ENCODE measurements at places on chromosomes 1 and 21.
A peak's percentile ranks its signal among the peaks of the same experiment; 100 is the strongest.

DNA sequence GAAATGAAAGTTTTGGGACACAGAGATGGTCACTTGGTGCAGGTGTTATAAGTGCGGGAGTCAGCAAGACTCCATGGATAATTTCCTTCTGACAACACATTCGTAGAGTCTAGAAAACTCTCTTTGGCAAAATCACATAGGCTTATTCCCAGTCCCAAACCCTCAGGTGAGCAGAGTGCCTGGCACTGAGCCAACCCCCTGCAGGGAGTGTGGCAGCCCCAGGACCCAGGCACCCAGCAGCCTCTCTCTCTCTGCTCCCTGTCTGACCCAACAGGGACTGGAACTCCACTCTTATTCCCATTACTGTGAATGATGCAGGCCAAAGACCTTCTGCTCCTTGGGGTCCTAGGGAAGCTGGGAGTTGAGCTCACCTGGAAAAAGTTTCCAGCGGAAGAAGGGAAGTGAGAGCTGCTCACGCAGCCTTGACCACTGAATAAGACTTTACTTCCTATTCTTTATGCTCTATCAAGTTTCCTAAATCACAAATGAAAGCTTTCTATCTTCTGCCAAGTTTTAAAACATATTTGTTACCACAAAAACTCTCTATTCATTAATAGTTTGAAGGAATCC lies 132.6 kb upstream of the ETV3 start:
- DNase-seq, result no peak

- no peak for DNase-seq
Measured at GRCh38 chr1:220708936-220709801, 19.0 kb downstream of the C1orf115 start.

- DNase-seq, result no peak
Measured at GRCh38 chr1:13681921-13682320, 18.1 kb upstream of the PRDM2 start.

DNA sequence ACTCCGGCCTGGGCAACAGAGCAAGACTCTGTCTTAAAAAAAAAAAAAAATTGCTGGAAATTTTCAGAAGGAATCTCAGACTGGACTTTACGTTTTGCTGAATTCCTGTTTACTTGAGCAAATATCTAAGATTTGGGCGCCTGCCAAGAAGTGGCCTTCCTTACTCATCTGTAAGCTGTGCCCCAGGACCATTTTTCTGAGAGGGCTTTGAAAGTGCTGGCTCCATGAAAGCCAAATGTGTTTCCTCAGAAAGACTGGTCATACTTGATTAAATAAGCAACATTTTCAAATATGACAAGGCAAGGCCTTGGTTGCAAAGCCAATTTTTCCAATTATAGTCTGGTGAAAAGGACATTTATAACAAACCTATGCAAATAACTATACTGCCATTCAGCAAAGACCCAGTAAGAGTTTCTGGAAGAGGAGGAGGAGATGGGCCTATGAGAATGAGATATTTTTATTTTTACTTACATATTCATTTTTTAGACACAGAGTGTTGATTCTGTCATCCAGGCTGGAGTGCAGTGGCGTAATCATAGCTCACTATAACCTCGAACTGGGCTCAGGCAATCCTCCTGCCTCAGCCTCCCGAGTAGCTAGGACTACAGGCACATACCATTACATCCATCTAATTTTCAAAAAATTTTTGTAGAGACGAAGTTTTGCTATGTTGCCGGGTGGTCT lies 56.3 kb upstream of the HTR1D start:
- no peak for DNase-seq

DNA sequence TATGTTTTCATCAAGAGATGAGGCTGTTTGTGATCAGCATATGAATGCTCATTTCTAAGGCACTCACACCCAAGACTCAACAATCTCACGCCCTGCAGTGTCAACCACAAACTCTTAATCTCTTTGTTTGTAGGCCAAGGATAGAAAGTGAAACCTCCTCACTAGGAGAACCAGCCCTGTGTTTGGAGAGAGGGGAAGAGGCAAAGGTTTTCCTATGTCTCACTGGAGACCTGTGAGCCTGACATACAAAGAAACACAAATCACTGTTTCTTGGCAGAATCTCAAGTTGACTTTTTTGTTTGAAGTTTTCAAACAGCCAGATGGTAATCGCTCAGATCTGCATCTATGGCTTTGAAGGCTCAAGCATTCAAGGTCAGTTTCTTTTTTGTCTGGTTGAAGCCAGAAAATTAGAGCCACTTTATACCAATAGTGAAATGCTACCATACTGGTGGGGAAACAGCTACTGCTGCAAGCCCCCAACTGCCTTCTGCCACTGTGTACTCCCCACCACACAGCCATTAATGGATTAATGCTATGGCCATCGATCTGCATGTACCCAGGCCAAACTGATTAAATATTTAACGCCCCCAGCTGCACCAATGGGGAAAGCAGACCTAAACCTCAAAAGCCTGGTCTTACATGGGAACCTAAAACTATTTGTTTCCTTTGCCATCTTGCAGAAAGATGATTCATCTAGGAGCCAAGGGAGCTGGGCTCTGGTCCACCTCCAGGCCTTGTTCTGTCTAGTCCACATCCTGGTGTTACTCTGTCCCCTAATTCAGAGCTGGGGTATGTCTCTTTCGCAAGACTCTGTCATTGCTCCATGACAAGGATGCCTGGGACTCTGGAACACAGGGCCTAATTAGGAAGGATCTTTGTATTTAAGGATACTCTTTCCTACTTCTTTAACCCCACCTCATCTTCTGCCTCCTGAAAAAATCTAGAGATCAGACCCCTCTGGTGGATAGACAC lies 16.3 kb downstream of the PDZK1 start:
- peak; percentile 33 for DNase-seq

- peak; percentile 53 for DNase-seq
Measured at GRCh38 chr1:21217812-21218596, 41.3 kb upstream of the EIF4G3 start.

- no peak for DNase-seq
Measured at GRCh38 chr1:4636644-4637380, 17.6 kb upstream of the AJAP1 start.

DNA sequence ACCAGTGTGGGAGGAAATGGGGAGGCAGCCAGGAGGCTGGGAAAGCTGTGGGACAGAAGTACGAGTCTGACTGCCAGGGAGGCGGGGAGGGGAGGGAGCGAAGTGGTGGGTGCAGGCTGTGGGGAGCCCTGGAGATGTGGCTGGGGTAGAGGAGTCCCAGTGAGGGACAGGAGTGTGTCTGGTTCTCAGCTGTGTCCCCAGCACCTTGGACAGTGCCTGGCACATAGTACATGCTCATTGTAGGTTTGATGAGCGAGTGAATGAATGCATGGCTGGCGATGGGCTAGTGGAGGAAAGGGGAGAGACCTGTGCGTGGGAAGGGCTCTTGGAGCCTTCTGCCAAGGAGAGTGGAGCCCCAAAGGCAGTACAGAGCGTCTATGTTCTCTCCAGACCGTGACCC lies 104.1 kb downstream of the SIK1 start:
- no peak for DNase-seq

DNA sequence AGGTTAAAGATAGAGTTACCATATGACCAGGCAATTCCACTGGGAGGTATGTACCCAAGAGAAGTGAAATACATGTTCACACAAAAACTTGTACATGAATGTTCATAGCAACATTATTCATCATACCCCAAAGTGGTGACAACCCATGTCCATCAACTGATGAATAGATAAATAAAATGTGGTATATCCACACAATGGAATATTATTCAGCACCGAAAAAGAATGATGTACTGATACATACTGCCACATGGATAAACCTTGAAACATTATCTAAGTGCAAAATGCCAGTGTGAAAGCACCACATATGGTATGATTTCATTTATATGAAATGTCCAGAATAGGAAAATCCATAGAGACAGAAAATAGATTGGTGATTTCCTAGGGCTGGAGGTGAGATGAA lies 53.4 kb upstream of the PAXBP1 start:
- DNase-seq, result no peak

DNA sequence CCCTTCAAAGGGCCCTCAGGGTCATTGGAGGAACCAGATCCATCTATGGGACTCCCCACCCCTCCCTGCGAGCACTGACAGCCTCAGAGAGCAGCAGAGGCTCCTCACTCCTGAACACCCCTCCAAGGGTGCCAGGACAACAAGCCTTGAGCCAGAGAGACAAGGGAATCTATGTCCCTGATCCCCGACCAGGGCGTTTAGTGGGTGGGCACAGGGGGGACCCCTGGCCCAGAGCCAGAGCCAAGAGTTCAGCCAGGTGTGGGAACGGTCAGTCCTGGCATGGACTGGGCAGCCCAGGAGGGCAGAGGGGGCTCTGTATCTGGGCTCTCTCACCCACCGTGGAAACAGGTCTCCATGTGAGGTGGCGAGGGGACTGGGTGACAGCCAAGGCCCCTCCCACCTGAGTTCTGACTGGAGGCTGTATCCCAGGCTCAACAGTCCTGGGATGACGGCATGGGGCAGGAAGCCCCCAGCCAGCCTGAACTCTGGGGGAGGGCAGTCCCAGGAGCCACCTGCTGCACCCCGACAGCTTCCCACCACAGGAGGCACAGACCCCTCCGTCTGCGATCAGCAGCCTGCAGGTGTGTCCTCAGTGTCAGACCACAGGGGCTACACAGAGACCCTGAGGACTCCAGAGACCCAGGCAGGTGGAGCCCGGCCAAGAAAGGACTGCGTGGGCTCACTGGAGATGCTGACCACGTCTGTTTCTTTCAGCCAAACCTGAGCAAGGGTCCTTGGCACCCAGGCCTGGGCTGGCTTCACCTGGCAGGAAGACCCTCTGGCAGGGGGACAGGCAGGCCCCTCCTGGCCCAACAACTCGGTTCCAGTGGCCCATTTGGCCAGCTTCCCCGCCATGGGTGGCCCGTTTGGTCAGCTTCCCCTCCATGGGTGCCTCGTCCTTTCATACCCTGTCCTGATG lies 11.2 kb upstream of the SRARP start:
- no peak for DNase-seq

DNA sequence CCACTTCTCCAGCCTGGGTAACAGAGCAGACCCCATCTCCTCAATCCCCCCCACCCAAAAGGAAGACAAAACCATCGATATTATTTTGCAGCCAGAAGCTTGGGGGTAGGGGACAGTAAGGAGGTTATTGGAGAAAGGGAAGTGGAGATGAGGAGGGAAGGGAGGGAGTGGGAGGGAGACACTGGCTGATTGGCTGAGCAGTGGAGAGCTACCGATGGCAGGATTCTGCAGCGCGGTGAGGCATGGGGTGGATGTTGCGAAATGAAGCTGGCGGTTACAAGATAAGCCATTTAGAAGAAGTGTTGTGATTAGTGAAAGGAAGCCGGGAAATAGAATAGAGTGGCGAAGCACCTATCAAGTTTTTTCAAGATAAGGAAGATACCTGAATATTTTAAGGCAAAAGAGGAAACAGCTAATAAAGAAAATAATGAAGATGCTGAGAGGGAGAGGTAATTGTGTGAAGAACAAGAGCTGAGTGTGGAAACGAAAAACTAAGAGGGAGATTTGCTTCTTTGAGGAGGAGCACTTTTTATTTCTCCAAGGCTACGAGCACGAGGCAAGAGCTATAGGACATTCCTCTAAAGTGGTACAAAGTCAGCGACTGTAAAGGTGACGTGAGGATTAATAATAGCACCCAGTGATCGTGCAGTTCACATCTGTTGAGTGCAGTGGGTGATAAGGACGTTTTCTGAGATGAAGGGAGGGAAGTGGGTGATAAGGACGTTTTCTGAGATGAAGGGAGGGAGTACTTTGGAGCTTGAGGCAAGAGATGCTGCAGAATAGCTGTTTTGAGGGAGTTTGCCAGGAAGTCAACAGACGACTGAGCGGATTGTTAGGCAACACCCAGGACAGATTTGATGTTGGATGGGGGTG lies 103.2 kb upstream of the KIF26B start:
- no peak for DNase-seq

- no peak for DNase-seq
Measured at GRCh38 chr1:222824641-222825040, 9.8 kb downstream of the DISP1 start.

- DNase-seq, result no peak
Measured at GRCh38 chr1:246750752-246751151, 26.5 kb downstream of the SCCPDH start.

GRCh38 chr1:114025609-114026401 lies 46.5 kb downstream of the OLFML3 start:
- no peak for DNase-seq

DNA sequence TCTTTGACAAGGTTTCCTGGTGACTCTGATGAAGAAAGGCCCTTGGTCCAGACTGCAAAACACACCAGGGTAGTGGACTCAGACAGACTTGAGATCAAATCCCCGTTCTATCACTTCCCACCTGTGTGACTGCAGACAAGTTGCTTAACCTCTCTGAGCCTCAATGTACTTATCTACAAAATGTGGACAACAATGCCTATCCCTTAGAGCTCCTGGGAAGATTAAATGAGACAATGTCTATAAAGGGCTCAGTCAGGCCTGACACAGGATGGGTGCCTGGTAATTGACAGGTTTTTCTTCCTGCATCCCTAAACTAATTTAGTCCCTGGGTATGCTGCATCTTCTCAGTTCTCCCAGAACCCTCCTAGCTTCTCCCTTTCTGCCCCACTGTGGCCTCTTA lies 37.9 kb upstream of the ZBTB40 start:
- no peak for DNase-seq

DNA sequence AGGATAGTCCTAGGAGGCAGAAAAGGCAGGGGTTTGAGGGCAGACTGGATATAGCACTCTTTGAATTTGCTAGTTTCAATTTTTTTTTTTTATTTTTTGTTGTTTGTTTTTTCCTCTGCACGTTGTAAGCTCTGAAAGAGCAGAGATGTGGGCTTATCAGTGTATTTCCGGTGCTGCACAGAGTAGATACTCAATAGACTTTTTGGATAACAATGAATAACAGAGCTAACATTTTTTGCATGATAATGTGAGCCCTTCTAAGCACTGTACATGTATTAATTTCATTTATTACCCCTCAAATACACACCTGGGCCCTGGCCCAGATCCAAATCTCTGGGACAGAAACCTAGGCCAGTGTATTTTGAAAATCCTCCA lies 17.1 kb upstream of the PARP1 start:
- no peak for DNase-seq

DNA sequence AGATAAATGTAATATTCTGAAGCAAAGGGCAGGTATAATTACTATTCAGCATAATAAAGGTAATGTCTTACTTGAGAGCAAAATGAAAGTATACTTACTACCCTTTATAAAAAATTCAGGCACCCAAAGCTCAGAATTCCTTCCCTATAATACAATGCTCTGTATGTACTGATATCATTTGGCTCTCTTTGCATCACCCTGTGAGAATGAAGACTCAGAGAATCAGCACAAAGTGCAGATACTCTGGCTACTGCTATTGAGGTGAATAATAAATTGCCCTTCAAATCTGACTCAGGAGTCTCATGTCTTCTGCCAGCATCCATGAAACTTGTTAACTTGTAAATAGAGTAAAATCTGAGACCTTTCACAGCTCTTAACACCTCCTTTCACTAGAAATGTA lies 108.5 kb upstream of the KCTD3 start:
- DNase-seq, result no peak

- DNase-seq, result no peak
Measured at GRCh38 chr1:179591592-179592580, at the start of gene TDRD5. Gene TDRD5 (plus strand): TSS chr1:179591832. CDS start chr1:179592616, 784 bp downstream.

- DNase-seq, result no peak
Measured at GRCh38 chr1:206537141-206537540, 29.8 kb downstream of the RASSF5 start.

- DNase-seq, result no peak
Measured at GRCh38 chr1:66041654-66042053, 249.0 kb downstream of the PDE4B start.

GRCh38 chr1:1832820-1833219 lies 54.5 kb upstream of the NADK start:
- DNase-seq, result no peak
